ENCODE measurements at places on chromosomes 2 and 18.

GRCh38 chr2:1607971-1608688, 136.2 kb downstream of the PXDN start:
- no peak for DNase-seq

DNA sequence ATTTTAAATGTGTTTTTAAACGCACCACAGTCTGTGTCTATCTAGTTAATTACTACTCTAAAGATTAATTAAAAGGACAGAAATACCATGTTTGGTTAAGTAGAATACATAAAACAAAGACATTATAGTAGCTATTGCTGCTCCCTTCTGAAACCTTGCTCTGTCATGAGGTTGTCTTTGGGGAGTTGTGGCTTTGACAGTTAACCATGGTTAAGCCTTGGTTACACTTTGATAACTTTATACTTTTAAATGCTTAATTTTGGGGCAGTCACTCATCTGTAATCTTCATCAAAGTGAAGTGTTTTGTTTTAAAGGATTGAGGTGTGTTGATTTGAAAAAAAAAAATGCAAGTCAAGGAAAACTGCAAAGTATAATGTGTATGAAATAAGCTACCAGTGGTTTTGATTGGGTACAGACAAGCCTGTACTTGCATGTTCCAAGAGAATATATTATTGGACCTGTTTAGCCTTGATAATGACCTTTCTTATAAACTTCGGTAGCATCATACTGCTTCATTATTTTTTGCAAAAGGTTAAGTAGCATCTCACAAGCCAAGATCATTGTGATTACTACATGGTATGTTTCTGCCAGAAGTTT, 29.8 kb upstream of the TBR1 start:
- DNase-seq = no peak

DNA sequence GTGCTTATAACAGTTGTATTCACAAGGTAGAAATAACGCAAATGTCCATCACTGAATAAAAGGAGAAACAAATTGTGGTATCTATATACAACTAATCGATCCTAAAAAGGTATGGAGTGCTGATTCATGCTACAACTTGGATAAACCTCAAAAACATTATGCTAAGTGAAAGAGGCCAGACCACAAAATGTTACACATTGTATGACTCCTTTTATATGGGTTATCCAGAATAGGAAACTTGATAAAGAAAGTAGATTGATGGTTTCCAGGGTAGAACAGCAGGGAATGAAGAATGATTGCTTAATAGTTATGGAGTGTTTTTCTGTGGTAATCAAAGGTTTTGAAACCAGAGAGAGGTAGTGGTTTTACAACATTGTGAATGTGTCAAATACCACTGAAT, 432.2 kb upstream of the TRIB2 start:
- no peak for DNase-seq

DNA sequence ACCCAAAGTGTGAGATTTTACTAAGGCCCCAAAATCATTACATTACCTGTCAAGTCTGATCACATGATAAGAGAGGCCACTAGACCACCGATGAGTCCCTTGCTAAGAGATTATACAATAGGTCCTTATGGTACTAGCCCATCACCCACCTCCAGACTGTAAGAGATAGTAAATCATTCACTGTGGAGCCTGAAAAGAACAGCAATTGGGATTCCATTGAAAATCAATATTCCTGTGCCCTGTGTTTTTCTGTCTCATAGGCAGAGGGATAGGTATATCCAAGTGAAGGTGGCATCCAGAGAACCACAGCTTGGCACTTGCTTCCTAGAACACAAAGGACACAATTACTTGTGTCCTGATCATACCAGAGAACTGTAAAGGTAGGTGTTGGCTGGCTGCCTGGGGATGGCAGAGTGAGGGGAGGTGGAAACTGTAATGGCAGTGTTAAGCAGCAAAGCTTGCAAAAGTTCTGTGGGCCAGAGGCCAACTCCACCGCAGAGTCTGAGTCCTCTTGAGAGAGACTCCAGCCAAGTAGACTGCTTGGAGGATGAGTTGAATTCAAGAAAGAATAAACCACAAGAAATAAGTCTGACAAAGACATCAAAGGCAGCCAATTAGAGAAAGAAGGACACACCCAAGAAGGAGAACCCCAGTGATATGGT, 102.0 kb upstream of the PIEZO2 start:
- no peak for DNase-seq

- no peak for DNase-seq
These were observed 8.3 kb downstream of the SULT6B1 start for GRCh38 chr2:37180006-37180639.

DNA sequence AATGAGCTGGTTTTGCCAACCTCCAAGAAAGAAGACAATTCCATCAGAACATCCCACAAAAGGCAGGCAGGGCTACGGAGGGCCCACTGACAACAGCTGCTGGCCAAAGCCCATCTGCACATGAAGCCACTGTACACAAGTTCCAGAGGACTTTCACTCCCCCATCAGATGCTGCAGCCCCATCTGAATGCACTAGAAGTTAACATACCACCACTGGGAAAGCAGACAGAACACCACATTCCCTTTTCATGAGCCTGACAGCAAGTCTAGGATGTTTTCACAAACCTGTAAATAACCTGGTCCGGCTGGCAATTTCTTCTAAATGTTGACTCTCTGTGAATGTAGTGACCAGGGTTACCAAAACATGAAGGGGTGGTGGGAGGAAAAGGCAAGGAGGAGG, 41.5 kb downstream of the CCBE1 start:
- no peak for DNase-seq

Data from COR-L47 (cell line).